HCEC 1CT (cell line): ENCODE measurements at places on chromosomes 5 and 9.

DNA sequence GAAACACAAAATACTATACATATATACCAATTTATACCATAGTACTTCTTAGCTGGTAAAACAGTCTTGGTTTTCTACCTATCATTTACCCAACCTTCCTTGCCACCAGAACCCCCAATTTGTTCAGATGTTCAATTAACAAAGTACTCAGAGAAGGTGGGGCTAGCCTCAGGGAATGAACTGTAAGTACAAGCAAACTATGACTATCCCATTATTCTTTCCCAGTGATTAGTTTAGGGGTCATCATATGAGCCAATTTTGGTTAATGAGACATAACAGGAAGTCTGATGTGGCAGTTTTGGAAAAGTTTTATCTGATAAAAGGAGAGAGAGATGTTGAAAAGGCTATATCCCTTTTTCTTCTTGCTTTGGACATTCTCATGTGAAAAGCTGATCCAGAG is 125.8 kb downstream of the DTWD2 start:
- peak; percentile 77 for DNase-seq

DNA sequence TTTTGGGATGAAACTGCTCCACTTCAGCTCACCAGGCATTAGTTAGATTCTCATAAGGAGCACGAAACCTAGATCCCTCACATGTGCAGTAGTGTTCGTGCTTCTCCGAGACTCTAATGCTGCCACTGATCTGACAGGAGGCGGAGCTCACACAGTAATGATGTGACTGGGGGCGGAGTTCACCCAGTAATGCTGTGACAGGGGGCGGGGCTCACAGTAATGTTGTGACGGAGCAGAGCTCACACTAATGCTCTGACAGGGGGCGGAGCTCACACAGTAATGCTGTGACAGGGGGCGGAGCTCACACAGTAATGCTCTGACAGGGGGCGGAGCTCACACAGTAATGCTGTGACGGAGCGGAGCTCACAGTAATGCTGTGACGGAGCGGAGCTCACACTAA is 27.1 kb upstream of the LRRC14B start:
- no peak for DNase-seq

DNA sequence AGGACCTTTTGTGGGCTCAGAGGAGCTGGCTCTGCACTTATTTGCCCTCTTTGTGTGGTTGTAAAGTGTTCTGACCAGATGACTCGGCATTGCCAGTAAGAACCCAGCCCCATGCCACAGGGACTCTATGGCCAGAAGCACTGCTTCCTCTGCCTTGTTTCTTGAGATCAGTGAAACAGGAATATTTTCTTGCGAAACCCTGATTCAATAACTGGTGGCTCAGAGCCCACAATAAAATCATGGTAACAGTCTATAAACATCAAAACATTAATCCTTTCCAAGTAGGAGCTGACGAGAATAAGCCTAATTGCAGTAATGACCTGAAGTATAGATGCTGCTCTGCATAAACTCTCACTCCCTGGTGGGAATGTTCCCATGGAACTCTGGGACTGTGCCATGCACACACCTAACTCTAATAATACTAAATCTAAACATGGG is 344.3 kb downstream of the ZNF608 start:
- no peak for DNase-seq

DNA sequence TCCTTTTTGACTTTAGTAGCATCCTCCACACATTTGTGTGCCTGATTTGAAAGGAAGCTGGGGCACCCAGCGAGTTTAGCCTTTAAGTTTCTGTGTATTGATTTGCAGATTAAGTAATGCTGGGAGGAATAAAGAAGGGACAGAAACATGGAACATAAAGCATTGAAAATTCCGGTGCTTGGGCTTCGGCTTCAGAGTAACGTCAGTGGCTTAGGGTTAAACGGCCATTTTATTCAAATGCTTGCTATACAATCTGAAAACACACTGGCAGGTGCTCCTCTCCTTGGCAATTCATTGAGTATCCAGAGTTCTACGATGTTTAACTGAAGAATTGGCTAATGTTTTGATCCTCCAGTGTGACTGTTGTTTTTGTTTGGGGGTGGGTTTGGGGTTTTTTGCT is 58.0 kb upstream of the FSD1L start:
- DNase-seq = no peak

DNA sequence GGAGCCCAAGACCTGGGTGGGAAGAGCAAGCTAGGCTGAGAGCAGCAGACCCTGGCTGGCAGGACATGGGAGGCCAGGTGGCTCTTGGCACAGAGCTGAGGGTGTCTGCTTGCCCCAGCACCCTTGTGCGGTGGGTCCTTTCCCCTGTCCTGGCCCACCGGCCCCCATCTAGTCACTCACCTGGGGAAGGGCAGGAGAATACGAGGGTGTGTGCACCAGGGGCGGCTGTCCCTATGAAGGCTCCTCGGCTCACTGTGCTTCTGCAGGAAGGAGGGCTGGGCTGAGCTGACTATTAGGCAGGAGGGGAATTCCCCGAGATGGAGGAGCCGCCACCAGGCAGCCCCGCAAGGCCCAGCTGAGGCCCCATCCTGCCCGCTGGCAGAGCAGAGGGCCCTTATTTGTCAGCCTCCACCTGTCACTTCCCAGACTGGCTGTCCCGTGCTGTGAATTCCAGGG is 6.1 kb upstream of the TNIP1 start:
- no peak for DNase-seq
